ENCODE measurements at places on chromosomes 7 and 10. TPM values are rescaled to one million over a fixed set of nuclear protein-coding genes. Genes with fewer than 3 reads are reported as not detected.

GRCh38 chr7:120583899-120584586, 273.9 kb downstream of the TSPAN12 start:
- no peak for DNase-seq

DNA sequence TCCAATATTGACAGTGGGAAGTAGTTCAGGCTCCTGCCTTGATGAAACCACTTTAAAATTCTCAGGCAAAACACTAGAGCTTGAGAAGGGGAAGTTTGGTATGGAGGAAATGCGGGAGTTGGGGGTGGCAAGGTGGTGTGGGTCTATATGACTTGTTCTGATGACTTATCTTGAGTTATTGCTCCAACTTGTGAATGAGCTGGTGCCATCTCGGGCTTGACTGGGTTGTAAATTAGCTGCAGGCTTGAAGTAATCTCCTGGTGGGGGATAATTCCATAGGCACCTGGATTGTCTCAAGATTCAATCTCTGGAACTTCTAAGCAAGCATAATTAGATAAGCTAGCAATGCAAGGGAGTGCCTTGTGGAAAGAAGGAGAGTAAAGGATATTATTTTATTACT, 29.0 kb downstream of the MRPL32 start:
- DNase-seq: no peak

- no peak for DNase-seq
Observed at GRCh38 chr7:89621925-89622641, 532.2 kb upstream of the STEAP1 start.

GRCh38 chr10:102401735-102402511, 6.4 kb downstream of the NFKB2 start:
- DNase-seq: peak; percentile 49

- no peak for DNase-seq
Observed at GRCh38 chr10:61142987-61143386, 199.0 kb upstream of the RHOBTB1 start.

DNA sequence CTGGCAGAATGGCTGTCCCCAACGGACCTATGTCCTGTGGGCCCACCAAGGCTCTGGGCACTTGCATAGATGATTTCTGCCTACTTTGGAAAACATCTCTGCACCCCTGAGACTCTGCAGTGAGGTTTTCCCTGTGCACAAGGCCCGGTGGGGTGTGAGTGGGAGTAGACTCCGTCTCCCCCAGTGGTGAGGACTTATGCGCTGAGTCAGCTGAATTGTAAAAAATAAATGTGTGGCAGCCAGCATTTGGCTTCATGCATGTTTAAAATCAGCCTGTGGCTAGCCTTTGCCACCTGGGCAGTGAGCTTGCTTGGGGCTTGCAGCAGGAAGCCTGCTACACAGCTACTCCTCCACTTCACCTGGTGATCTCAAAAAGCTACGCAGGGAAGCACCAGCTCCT, 139.3 kb upstream of the WDR11 start:
- DNase-seq: no peak

The SGMS1 gene
- 14.4 TPM for total RNA-seq

- DNase-seq: no peak
Observed at GRCh38 chr10:45417746-45418145, 43.7 kb downstream of the ALOX5 start.

- no peak for DNase-seq
Observed at GRCh38 chr7:94031865-94032264, 27.7 kb upstream of the BET1 start.

The ZNF518A gene
- total RNA-seq: 32.0 TPM

- no peak for DNase-seq
Observed at GRCh38 chr10:111890046-111890445, 293.5 kb downstream of the GPAM start.

GRCh38 chr7:46107610-46108217, 186.6 kb upstream of the IGFBP3 start:
- DNase-seq: no peak

GRCh38 chr10:49478819-49479218, 60.1 kb downstream of the ERCC6 start:
- no peak for DNase-seq

DNA sequence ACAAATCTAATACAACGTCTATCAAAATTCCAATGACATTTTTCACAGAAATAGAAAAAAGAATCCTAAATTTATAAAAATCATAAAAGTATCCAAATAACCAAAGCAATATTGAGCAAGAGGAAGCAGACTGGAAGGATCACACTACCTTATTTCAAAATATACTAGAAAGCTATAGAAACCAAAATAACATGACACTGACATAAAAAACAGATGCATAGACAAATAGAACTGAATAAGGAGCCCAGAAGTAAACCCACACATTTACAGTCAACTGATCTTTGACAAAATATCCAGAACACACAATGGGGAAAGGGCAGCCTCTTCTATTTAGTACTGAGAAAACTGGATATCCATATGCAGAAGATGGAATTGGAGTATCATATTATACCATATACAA, 217.5 kb downstream of the MACC1 start:
- no peak for DNase-seq

GRCh38 chr10:3902054-3902808, 117.2 kb upstream of the KLF6 start:
- DNase-seq: no peak

The UNCX gene
- total RNA-seq: not detected

- no peak for DNase-seq
Observed at GRCh38 chr7:2986561-2986960, 57.1 kb downstream of the CARD11 start.
